ENCODE measurements at places on chromosomes 11 and 22. TPM values are rescaled to one million over a fixed set of nuclear protein-coding genes. Genes with fewer than 3 reads are reported as not detected.

DNA sequence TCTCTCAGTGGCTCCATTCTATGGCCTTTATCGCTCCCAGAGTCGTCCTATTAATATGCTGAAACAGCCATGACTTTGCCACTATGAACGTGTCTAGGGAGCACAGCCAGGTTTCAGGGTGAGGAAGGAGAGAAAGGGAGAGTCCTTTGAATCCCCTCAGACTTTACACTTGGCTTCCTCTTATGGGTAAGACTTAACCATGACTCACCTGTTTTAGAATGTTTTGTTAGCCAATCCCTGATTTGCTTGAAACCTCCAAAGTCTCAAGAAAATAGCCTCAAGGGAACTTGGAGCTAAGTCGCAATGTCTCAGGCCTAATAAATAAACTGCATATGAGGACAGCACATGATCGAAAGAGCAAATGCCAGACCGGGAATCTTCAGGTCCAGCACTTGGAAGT lies 131.2 kb upstream of the RCN1 start:
- DNase-seq: no peak

DNA sequence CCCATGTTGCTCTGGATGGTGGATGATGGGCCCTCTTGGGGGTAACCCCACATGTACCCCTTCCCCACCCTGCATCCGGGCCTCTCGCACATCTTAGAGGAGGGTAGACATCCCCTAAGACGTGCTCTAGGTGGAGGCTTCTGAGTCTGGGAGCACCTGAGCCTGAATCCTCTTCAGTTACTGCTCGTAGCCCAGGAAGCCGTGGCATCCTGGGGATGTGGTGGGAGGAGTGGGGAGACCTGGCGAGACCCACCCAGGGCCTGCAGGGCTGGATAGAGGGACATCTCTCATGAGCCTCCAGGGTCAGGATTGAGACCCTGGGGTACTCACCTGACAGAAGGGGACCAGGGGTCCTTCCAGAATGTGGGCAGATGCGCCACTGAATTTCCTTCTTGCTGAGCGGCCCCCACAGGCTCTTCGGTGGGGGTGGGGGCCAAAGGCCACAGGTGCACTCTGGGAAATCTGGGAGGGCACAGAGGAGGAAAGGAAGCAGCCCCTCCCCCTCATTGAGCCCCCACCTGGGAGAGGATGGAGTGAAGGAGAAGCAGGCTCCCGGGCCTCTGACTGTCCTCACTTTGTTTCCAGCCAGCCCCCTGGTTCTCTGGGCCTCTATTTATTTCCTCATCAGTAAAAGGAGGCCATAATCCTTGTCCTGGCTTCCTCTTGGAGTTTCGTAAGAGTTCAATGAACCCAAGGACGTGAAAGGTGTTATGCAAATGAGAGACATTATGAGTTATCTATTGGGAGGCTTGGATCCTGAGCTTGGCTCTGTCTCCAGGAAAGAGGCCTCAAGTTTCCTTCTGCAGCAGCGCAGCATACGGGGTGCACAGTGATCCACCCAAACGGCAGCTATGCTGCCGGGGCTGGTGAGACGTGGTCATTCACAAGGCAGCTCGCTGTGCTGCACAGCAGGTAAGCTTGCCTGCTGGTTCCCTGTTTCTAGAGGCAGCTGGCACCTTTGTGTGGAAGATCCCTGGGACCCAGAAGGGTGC lies 31.2 kb downstream of the KCNJ4 start:
- DNase-seq: no peak

DNA sequence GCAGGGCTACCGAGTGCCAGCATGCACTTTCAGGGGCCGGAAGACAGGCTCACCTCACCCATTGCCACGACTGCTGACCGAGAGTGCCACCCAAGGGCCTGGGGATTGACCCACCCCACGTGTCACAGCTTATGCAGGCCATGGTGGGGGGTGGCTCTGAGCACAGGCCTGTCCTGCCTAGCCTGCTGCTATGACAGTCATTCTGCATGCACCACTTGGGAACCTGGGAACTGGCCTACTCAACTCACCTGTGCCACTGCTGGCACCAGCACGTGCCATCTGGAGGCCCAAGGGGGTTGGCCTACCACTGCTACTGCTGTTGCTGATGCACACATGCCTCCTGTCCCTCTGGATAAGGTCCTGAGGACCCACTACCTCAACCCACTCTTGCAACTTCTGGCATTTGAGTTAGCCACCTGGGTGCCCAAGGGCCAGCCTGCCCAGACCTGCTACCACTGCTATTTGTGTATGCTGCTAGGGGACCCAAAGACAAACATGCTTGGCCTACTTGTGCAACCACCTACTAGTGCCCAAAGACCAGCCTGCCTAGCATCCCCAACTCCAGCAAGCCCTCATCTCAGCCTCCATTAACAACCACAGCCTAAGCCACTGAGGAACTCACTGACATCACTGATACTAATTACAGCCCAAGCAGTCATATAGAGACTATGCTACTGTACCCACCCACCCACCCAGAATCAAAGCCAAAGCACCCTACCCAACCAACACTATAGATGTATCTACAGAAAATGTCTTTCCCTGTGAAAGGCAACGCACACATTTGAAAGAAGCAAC lies 59.0 kb upstream of the NARS2 start:
- no peak for DNase-seq

GRCh38 chr22:43327157-43327438 lies 16.1 kb downstream of the SCUBE1 start:
- DNase-seq: no peak

GRCh38 chr11:72670041-72670440 lies 4.2 kb downstream of the PDE2A start:
- DNase-seq: no peak

GRCh38 chr11:41458641-41459040 lies 811 bp downstream of the LRRC4C start:
- DNase-seq: no peak

- no peak for DNase-seq
Observed at GRCh38 chr11:95536047-95536690, 253.4 kb downstream of the FAM76B start.

DNA sequence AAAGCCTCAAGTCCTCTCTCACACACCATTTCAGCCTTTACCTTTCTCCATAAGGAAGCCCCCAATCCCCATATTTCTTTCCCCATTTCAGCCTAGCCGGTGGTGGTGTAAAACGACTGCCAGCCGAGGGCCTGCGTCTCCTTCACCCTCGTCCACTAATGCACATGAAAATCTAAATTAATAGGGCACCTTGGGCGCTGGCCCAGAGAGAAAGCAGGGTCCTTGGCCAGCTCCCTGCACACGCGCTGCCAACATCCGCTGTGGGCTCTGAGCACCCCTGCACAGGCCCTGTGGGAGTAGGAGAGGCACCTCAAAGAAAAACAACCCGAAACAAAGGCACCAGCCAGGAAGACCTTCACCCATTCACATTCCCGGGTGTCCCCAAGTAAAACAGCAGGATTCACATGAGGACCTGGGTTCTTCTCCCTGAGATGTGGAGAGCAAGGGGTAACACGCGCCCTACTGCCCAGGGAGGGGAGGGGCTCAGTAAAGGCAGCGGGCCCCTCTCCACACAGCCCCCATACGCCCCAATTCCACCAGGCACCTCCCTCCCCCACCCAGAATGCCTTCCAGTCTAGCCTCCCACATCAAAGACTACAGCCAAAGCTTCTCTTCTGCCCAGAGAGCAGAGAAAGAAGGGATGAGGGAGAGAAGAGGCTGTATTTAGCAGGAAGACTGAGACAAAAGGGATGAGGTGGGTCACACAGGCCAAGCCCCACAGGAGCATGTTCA lies 79.0 kb downstream of the MICAL3 start:
- DNase-seq: no peak

GRCh38 chr11:33733980-33734379 lies 2.2 kb downstream of the CD59 start:
- DNase-seq: no peak

DNA sequence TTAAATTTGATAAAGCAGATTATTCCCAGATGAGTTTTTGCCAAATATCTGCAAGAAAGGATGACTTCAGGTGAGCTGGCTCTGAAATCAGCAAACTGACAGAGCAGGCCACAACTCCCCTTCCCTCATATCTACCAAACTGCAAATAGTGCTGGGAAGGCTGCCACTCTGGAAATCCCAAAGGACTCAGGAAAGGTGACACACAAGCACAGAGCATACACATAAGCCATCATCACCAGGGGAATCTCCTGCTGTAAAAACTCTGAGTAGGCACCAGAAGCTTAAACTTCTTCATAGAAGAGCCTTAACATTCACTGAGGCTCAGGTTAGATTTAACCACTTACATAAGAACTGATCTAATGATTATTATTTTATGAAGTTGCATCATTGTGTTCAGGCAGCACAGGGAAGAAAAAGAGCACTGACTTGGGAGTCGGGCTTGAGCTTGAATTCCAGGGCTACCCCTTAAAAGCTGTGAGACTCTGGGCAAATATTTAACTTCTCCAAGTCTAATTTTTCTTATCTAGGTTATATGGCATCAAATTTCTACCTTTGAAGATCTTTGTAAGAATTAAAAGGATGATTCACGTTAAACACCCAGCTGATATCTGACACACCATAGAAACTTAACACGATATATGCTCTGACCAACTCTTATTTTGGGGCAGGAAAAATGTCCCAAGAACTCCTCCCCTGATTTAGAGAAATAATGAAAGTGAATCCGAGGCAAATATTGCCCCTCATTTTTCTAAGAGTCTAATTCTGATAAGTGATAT lies 15.0 kb downstream of the SYTL2 start:
- DNase-seq: no peak

- no peak for DNase-seq
Observed at GRCh38 chr11:16741473-16741872, 3.0 kb downstream of the C11orf58 start.

DNA sequence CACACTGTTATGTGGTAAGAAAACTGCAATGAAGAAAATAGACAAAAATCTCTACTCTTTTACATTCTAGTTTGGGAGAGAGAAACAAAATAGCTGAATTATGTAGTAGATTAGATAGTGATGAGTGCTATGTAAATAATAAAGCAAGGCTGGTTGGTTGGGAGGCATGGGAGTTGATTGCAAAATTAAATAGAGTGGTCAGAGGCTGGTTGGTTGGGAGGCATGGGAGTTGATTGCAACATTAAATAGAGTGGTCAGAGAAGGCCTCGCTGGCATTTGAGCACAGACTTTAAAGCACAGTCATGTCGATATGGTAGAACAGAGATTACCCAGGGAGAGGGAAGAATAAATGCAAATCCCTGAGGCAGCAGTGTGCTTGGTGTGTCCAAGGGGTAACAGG lies 22.4 kb downstream of the SIK2 start:
- DNase-seq: no peak

DNA sequence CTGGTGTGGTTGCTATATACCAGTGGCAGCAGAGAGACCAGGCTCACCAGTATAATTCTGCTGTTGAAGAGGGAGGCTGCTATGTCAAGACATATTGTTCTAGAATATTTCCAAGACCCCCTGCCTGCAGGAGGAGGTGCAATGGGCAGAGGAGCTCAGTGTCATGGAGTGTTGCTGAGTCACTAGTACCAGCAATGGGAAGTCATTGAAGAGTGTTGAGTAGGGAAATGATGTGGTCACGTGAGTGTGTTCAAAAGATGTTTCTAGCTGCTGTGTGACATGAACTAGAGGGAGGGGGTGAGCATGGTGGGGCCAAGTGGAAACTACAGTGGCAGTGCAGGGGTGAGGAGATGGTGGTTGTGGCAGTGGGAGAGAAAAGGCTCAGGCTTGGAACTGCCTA lies 76.3 kb upstream of the BIRC3 start:
- DNase-seq: peak; percentile 35

DNA sequence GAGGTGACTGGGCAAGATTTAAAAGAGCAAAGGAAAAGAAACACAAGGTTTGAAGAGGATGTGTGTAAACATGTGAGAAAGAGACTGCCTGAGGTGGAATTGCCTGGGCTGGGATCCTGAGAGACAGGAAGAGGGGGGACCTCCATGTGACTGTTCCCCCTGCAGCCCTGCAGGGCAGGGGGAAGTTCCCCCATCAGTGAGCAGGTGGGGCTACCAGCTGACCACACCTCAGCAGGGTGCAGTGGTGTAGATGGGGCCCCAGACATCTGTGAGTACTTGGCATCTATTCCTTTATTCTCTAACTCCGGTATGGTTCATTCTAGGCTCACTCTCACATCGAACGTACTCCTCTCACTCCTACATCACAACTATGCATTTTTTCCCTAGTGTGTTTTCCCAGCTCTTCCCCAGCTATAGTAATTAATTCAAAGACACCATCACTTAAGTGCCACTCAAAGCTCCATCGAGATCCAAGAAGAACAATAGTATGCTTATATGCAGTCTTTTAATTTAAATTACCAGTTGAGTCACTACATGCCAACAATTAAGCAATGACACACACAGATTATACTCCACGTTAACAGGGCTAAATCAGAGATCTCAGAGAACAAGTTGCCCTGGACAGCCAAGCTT lies 42.7 kb downstream of the LGR4 start:
- DNase-seq: no peak

GRCh38 chr22:26446808-26447515 lies 17.9 kb downstream of the ASPHD2 start:
- no peak for DNase-seq

DNA sequence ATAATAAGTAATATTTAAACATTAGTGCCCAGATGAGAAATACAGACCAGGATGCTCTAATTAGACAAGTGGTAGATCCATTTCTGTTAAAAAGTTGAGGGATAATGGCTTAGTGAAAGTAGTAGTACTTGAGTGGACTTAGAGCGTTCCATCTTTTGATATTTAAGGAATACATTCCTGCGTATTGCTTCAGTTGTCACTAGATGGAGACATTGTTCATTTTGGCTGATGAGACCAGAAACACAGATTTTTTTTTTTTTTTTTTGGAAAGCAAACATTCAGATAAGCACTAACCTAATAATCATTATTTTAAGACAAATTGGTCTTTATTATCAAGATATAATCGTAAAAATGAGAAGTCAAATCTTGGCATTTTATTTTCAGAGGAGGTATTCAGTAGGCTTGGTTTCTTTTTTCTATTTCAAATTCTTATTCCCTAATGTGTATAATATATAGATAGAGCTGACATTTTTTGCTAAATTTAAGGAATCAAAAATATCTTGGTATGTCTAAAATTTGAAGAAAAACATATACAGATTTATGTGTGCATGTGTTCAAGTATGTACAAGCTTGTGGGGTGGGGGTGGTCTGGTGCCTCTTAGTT lies 92.9 kb downstream of the DYNC2H1 start:
- peak; percentile 45 for DNase-seq

GRCh38 chr11:70292863-70293262 lies 22.4 kb downstream of the PPFIA1 start:
- no peak for DNase-seq

GRCh38 chr22:21641417-21641788 lies 699 bp upstream of the SDF2L1 start:
- DNase-seq: peak; percentile 79

GRCh38 chr22:38267086-38267485 lies 5.7 kb downstream of the TMEM184B start:
- no peak for DNase-seq

POTEH gene
- total RNA-seq: not detected

OR2D2 gene
- total RNA-seq: not detected

OPCML gene
- total RNA-seq: not detected

APOL5 gene
- total RNA-seq: 1.1 TPM

DNAJB13 gene
- 0.83 TPM for total RNA-seq

MMP12 gene
- total RNA-seq: not detected

ABCG4 gene
- 0.16 TPM for total RNA-seq

CHCHD10 gene
- 19.8 TPM for total RNA-seq

TYR gene
- total RNA-seq: not detected

ST14 gene
- total RNA-seq: not detected

PRR33 gene
- 1.4 TPM for total RNA-seq

MMP11 gene
- 51.5 TPM for total RNA-seq

MS4A1 gene
- total RNA-seq: not detected

MYEOV gene
- total RNA-seq: not detected

PIWIL4 gene
- total RNA-seq: 0.73 TPM

ACTN3 gene
- total RNA-seq: 0.75 TPM

EFCAB6 gene
- total RNA-seq: 2.7 TPM

Measured in myocyte (in vitro differentiated cells).